Choroid plexus epithelial cell (primary cell): ENCODE measurements at places on chromosomes 12 and 14.

- DNase-seq: peak; percentile 80
Measured at GRCh38 chr14:23209651-23210423, 26.4 kb upstream of the SLC7A8 start.

DNA sequence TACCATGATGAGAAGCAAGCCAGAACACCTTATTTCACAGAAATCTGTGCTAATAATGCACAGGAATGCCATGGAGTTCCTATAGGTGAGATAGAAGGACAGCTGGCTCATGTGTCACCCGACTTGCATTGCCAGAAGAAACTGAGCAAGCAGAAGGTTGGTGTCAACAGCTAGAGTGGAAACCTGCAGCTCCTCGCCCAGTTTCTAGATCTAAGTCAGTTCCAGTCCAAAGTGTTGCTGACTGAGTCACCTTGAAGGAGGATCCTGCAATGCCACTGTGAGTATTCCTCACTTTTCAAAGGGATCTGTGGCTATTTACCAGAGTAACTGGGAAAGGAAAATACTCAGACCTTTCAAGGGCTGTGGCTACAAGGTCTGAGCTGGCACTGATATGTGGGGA lies 17.1 kb downstream of the CDKL1 start:
- DNase-seq: no peak

DNA sequence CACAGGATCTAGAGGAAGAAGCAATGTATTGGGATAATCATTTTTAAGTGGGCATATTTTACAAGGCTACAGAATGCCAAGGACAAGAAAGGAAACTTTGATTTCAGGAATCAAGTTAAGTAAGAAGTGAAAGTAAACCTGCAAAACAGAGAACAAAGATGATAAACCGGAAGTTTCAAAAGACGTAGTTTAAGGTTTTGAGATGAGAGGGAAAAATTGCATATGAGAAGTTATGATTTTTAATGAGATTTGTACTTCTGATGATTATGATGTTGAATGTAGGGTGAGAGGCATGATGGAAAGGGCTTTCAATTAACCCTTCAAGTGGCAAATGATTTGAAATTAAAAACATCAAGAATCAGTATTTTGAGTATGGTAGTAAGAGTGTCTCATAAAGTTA lies 134.9 kb downstream of the CAPZA3 start:
- DNase-seq: no peak

- peak; percentile 33 for DNase-seq
Measured at GRCh38 chr12:16361142-16361783, 13.8 kb downstream of the MGST1 start.

DNA sequence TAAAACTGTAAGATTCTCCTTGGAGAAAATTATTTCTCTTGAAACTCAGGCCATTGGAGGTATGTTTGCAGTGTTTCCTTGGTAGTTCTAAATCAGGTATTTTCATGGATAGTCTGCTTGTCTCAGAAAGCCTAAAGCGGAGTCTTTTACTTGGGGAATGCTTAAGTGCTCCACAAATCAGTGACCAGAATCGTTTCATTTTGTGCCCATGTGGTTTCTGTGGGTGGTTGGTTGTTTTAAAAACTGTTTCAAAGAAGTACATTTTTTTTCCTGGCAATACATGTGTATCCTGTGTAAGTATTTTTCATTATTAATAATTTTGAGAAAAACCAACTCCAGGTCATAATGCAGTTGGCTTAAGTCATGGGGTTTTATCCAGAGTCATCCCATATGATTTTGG lies 33.6 kb downstream of the CCDC91 start:
- DNase-seq: no peak

DNA sequence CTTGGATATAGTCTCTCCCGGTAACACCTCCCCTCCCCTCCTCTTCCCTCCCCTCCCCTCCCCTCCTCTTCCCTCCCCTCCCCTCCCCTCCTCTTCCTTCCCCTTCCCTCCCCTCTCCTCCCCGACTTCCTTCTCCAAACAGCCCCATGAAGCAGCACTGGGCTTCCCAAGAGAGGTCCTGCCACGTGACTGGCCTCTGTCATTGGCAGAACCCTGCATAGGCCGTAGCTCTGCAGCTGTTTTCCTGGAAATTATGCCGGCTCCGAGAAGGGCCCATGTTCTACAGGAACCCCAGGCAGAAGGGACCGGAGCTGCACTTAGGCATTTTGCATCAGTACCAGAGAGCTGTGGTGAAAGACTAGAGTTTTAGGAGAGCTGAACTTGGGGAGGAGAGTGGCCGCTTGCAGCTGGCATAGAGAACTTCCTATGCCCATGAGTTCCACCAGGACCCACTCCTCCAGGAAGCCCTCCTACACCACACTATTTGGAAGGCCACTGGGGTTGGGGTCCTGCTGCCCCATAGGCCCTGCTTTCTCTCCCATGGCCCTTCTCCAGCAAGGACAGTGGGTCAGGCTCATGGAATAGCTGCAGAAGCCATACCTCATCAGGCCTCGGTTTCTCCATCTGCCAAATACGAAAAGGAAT lies 5.1 kb upstream of the TNFAIP2 start:
- no peak for DNase-seq
